ENCODE measurements at places on chromosomes 3 and 15.

GRCh38 chr15:101068961-101069653 lies 149.9 kb downstream of the LRRK1 start:
- DNase-seq: no peak

DNA sequence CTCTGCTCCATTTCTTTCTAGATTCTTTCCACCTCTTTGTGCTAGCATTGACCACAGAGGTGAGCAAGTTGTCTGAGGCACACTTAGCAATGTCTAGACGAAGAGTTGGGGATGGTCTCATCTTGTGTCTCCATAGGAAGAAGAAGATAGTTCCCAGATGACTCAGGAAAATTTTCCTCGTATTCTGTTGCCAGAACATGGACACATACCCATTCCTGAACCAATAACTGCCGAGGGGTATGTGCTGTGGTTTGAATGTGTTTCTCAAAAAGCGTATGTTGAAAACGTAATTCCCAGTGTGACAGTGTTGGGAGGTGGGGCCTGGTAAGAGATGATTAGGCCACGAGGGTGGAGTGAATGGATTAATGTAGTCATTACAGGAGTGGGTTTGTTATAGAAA lies 107.5 kb upstream of the GALNT15 start:
- peak; percentile 98 for DNase-seq

DNA sequence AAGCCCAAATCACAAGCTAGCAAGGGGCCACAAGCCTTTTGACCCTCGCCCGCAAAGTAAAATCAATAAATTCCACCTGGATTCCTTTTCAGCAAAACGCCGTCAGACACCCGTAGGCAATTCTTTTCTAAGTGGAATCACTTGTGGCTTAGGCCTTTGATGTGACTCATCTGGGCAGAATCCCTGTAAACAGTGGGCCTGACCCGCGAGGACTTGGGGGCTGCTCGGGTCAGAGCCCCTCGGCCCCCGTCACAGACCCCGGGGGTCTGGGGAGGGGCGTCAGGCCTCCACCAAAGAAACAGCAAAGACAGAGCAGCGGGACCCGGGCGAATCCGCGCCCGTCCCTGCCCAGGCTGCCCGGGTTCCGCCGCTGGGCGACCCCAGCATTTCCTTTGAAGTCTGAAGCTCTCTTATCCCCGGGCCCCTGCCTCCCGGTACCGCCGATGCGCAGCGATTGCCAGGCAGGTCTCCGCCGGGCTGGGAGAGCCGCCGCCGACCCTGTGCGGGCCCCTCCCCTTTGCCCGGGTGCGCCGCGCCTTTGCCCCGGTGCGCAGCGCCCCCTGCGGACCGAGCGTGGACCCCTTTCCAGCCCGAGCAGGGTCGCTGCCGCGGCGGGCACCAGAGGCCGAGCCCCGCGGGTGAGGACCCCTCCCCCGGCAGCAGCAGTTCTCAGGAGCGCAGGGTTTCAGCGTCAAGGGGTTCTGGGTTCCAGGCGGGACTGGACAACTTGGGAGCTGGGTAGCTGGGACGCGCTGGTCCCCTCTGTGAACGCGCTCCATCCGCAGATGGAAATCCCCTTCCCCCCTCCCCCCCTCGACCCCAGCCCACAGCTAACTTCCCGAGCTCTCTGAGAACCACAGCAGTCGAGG lies 178.3 kb downstream of the UACA start:
- DNase-seq: no peak

GRCh38 chr3:77052733-77053670 lies 13.1 kb downstream of the ROBO2 start:
- no peak for DNase-seq

DNA sequence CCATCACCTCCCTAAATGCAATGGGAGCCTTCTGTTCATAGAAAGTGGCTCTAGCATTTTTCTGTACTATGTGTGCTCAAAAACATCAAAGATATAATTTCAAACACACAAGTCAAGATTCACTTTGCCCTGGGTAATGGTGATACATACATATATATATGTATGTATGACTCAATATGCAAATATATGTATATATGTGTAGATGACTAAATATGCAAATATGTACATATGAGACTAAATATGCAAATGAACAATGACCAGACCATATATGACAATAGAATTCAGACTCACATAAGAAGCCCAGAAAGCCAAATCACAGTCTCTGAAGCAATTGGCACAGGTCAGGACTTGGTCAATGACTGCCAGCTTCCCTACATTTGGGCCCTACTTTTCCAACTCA lies 36.9 kb upstream of the SNRK start:
- no peak for DNase-seq

All from fibroblast of skin of left biceps (primary cell).